ENCODE measurements at places on chromosomes 11 and 22.

- DNase-seq = no peak
Observed at GRCh38 chr11:82874646-82875523, 25.3 kb downstream of the PRCP start.

- no peak for DNase-seq
Observed at GRCh38 chr11:131593301-131593700, 222.9 kb downstream of the NTM start.

GRCh38 chr11:69841859-69842698 is 22.9 kb upstream of the FGF3 start:
- DNase-seq = no peak

- DNase-seq = no peak
Observed at GRCh38 chr11:3857628-3858027, 2.2 kb downstream of the STIM1 start.

DNA sequence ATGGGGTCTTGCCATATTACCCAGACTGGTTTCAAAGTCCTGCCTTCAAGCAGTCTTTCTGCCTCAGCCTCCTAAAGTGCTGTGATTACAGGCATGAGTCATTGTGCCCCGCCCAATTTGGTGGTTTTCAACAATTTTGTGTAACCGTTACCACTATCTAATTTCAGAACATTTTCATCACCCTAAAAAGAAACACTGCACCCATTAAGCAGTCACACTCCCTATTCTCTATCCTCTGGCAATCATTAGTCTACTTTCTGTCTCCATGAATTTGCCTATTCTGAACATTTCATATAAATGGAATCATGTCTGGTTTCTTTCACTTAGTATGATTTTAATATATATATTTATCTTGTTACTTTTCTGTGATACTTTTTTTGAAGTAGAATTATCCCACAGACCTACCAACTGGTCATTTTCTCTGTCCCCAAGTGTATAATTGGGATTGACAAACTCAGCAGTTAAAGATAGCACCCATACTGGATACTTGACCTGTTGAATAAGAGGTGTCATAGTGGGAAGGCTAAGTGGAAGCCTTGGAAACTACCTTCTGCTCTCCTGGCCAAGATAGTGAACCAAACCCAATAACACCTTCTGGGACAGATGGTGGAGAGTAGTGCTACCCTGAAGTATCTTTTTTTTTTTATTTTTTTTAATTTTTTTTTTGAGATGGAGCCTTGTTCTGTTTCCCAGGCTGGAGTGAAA is 64.8 kb downstream of the STIM1 start:
- peak; percentile 50 for DNase-seq

DNA sequence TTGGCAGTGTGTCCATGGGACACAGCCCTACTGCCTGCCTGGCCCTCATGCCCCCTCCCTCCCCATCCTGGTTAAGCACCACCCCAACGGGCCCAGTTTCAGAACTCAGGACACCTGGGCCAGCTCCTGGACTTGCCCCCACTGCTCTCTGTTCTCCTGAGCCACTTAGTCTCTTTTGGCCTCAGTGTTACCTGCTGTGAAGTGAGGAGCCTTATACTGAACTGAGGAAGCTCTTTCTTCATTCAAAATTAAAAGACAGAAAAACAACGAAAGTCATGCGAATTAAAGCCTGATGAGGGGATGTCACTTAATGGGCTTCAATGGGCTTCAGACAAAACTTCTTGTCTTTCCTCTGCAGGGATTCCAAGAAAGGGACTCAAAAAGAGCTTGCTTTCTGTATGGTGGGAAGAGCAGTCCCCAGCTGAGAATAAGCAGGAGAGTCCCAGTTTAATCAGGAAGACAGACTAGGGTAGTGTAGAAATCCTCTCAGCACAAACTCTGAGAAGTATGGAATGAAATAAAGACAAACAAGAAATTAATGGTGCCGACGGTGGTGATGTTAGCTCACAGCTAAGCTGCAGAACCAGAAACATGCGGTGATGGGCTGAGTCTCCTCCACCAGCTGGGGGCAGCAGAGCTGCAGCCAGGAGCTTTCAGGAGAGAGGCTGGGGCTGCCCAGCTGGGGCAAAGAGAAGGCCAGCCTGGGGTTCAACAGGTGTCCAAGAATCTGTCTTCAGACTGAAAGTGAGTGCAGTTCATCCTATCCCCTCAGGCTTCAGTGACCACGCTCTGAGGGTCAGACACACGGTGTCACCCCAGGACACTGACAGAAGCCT is 101.0 kb downstream of the GGTLC2 start:
- no peak for DNase-seq

- no peak for DNase-seq
Observed at GRCh38 chr22:45163099-45163450, 650 bp upstream of the NUP50 start.

GRCh38 chr11:623999-624704 is 603 bp downstream of the CDHR5 start:
- no peak for DNase-seq

- no peak for DNase-seq
Observed at GRCh38 chr22:50236731-50237409, 8.0 kb downstream of the TUBGCP6 start.

DNA sequence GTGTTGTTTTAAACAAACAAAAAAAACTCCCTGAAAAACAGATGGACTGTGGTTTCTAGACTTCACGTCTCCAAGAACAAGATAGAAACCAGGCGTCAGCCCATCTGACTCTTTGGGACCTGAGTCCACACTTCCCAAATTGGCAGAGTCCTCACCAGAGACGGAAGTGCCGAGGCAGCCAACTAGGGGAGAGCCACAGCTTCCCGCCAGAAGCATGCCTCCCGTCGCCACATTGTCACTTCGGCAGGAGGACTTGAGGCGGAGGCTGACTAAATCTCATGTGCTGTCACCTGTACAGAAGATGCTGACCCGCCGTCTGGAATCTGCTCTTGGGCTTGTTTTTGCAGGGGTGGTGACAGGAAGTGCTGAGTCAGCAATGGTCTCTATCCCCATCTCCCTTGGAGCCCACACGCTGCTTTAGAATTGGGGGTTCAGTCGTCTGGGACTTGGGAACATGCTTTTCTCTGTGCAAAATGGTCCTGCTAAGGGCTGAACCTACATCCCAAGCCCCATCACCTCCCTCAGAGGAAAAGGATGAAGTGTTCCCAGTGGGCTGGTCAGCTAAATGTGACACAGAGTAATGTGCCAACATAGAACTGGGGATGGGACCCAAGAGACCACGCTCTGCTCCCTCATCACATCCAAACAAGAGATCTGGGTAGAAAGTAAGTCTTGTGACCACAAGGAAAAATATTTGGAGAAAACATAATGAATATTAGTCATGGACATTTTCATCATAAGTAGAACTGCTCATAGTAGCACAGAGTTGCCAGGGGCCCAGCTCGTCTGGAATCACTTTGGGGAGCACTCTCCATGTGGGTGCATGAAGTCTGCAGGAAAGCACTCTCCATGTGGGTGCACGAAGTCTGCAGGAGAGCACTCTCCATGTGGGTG is 152.9 kb downstream of the SNX19 start:
- no peak for DNase-seq

- DNase-seq = no peak
Observed at GRCh38 chr11:61447601-61448551, 18.0 kb downstream of the SDHAF2 start.

DNA sequence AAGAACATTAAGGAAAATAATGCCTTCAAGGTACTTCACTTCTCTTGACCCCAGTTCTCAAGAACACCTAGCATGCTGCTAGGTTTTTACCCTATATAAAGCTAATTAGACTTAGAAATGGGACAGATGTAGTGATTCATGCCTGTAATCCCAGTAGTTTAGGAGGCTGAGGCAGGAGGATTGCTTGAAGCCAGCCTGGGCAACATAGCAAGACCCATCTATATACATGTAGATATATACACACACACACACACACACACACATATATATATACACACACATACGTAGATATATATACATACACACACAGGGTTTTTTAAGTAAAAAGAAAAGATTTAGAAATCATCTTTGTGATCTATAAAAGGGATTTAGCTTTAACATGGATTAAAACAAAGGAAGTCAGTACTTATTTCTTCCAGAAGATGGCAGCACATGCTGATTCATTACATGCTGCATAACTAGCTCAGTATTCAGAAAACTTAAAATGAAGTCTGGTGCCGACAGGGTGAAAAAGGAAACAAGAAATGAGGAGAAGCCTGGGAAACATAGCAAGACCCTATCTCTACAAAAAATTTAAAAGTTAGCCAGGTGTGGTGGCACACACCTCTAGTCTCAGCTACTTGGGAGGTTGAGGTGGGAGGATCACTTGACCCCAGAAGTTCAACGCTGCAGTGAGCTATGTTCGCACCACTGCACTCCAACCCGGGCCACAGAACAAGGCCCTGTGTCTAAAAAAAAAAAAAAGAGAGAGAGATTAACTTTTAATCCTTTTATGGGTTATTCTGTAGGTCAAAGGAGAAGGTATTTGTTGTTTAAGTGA is 28.5 kb upstream of the RBX1 start:
- DNase-seq = no peak

- no peak for DNase-seq
Observed at GRCh38 chr11:18067372-18067771, 21.3 kb upstream of the TPH1 start.

- no peak for DNase-seq
Observed at GRCh38 chr11:6992457-6993417, 27.4 kb downstream of the ZNF214 start.

DNA sequence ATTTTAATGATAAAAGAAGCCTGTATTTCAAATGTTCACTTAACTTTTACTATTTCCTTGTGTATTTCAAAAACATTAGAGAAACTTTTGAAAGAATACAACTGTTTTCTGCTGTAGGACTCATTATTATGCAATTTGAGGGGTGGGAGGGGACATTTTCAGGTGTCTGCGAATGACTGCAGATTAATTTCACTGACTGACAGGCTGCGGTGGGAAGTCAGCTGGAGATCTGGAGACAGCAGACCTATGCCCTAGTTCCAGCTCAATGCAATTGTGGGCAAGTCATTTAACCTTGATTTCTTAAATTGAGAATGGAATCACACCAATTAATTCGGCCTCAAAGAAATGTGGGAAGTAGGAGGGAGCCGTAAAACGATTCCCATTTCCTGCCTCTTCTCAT is 128.7 kb downstream of the ARL14EP start:
- DNase-seq = no peak

- DNase-seq = no peak
Observed at GRCh38 chr11:85167038-85167437, 460.1 kb downstream of the DLG2 start.

- no peak for DNase-seq
Observed at GRCh38 chr11:75740681-75741080, 23.0 kb downstream of the MOGAT2 start.

GRCh38 chr11:109986488-109986887 is 106.7 kb upstream of the ZC3H12C start:
- DNase-seq = no peak

DNA sequence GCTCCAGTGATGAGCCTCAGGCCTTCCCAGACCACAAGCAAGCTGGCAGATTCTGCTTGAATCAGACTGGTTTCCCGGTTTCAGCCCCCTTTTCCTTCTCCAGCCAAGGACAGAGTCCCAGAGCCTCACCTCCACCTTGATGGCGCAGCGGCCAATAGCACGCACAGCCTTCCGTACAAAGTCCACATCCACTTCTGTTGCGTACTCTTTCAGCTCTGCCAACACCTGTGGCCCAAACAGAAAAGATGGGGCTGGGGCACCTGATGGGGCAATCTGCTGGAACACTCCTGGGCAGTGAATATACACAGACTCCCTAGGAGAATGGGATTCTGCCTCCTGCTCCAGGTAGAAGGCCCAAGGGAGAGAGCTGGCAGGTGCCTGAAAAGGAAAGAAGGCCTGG is 35.5 kb upstream of the RASL10A start:
- no peak for DNase-seq

- DNase-seq = no peak
Observed at GRCh38 chr22:27133019-27133431, 475.6 kb downstream of the MIAT start.

- DNase-seq = no peak
Observed at GRCh38 chr11:119827113-119827512, 98.1 kb upstream of the NECTIN1 start.

DNA sequence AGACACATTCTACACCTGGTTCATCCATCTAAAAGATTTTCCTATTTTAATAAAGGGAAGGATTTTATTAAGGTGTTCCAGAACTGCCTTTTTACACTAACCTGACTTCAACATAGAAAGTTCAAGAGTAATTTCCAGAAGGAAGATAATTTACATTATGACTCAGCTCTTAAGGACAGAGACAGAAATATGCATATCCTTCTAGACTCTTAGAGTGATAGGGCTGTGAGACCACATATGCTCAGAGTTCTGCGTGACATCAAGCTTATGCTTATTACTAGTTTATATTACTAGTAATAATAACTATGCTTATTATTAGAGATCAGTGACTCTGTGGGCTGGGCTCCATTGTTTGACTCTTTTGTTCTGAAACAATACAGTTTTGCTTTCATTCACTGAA is 4.6 kb downstream of the PDGFD start:
- no peak for DNase-seq

All from stimulated activated CD8-positive, alpha-beta memory T cell treated with anti-CD3 and anti-CD28 coated beads, Interleukin-15, amount 100 ng/mL, for 4 hours (primary cell).